Activated gamma-delta T cell treated with Interleukin-2 at 50 U/mL for 16 hours (primary cell): ENCODE measurements at places on chromosomes 12 and 14.

- DNase-seq = no peak
Observed at GRCh38 chr14:58797010-58797429, 159.3 kb downstream of the DACT1 start.

DNA sequence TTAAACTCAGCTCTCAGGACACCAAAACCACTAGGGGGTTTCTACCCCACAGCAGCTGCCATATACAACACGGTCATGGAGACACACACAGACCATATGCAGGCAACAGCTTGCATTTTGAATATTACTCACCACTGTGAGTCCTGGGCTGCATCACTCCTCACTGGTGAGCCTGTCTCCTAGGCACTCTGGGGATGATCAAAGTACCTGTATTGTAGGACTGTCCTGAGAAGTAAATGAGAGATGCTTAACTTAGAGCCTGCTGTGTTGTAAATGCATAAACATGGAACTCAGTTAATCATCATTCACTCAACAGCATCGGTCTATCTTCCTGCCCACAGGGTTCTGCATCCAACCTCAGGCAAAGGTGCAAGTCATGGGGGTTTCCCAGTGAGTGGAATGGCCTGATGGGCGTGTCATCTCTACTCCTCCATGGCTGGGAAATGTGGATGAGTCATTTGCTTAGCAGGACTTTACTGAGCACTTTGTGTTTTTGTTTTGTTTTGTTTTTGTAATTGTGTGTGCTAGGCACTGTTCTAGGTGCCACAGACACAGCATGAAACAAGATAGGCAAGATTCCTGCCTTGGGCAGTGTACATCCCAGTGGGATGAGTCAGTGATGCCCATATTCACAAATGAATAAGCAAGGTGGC is 1141.2 kb upstream of the TMEM132C start:
- no peak for DNase-seq

DNA sequence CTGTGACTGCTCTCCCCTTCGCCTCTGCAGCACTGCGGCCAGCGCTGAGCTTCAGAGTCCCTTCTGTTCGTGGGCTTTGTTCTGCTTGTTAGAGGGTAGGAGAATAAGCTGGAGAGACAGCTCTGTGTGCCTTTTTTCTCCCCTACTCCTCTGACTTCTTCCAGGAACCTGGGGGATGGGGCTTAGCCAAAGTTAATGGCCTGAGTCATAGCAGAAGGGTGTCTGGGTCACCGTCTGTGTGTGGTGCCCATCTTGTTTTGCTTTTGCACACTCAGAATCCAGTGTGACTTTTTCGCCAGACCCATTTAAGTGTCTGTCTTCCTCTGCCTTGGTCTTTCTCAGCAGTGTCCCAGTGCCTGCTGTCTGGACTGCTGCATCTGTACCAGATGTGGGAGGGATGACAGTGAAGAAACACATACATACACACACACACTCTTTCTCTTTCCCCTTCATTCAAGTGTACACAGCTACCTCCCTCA is 3.0 kb downstream of the KIF5A start:
- DNase-seq = no peak

DNA sequence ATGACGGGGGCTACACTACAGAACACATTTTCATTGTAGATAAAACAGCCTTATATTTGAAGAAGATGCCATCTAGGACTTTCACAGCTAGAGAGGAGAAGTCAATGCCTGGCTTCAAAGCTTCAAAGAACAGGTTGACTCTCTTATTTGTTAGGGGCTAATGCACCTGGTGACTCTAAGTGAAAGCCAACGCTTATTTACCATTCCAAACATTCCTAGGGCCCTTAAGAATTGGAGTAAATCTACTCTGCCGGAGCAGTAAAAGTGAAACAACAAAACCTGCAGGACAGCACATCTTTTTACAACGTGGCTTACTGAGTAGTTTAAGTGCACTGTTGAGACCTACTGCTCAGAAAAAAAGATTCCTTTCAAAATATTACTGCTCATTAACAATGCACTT is 487.2 kb upstream of the SOX5 start:
- DNase-seq = no peak

GRCh38 chr14:84144166-84144565 is 1385.8 kb upstream of the FLRT2 start:
- no peak for DNase-seq

DNA sequence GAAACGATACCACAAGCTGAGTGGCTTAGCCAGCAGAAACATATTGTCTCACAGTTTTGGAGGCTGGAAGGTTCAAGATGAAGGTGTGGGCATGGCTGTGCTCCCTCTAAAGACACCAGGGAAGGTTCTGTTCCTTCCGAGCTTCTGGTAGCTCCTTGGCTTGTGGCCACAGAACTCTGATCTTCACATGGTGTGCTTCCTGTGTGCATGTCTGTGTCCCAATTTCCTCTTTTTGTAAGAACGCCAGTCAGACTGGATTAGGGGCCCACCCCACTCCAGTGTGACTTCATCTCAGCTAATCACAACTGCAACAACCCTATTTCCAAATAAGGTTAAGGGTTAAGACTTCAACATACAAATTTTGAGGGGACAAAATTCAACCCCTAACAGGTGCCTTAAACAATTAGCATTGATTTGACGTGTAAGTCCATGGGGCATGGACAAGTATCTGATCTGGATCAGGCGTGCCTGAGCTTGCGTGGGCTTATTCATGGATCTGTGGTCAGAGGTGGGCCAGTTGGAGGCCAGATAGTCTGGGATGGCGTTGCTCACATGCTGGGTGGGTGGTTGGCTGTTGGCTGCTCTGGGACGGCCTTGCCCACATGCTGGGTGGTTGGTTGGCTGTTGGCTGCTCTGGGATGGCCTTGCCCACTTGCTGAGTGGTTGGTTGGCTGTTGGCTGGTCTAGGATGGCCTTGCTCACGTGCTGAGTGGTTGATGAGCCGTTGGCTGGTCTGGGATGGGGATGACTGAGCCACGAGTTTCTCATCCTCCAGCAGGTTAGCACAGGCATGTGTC is 88.5 kb downstream of the LGMN start:
- no peak for DNase-seq

DNA sequence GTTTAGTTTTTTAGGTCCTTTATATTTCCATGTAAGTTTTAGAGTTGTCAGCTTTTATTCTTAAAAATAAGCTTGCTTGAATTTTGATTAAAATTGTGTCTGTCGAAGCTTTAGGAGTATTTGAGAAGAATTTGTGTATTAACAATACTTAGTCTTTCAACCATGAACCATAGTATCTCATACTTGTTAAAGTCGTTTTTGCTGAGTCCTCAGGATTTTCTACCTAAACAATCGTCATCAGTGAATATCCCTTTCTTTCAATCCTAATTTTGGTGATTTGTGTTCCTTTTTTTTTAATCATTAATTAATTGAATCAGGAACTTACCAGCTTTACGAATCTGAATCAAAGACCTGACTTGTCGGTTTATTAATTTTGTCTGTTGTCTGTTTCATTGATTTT is 18.2 kb downstream of the CAND1 start:
- DNase-seq = no peak

- DNase-seq = no peak
Observed at GRCh38 chr12:48356041-48356768, 5.5 kb upstream of the ZNF641 start.

DNA sequence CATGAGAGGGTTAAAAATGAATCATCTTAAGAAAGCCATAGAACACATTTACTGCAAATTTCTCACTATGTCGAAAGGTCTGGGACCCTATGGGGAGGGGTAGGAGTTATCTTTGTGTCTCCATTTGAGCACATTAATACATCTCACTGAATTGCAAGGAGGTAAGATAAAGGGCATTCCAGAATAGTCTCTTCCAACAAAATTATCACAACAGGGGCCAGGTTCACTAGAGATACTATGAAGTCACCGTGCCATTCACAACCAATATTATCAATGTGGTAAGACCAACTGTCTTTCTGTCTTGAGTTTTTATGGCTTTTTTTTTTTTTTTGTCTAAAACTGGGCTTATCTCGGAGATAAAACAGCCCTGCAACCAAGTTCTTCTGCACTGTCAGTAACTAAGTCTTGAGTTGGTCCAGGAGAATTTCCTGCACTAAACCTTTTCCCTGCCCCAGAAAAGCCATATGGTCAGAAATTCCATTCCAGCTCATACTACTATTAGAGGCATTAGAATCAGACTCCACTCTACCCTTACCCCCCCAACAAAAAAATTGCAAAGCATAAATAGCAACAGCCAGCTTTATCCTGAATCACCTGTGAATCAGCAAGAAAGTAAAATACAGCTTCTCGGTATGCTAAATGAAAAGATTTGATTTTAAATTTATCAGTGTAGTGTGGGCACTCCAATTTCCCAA is 79.7 kb downstream of the PTPRR start:
- no peak for DNase-seq

DNA sequence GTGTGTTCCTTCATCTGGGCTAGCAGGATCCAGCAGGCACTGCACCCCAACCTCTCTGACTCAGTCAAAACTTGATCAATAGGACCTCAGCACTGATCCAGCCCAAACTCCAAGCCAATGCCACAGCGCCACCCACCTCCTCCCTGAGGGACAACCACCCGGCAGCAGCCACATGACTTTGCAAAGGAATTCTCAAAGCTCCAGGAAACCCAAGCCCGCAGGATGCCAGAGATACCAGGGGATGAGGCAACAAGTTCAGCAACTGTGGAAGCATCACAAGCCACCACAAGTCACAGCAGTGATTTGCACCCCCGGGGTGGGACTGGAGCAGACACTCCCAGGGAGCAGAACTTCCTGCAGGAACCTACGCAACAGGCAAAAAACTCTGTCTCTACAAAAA is 37.3 kb downstream of the ACTN1 start:
- DNase-seq = no peak
